Activated CD4-positive, CD25-positive, alpha-beta regulatory T cell (primary cell): ENCODE measurements at places on chromosomes 13 and 19.

GRCh38 chr13:59696271-59696670 is 467.5 kb downstream of the DIAPH3 start:
- DNase-seq: no peak

DNA sequence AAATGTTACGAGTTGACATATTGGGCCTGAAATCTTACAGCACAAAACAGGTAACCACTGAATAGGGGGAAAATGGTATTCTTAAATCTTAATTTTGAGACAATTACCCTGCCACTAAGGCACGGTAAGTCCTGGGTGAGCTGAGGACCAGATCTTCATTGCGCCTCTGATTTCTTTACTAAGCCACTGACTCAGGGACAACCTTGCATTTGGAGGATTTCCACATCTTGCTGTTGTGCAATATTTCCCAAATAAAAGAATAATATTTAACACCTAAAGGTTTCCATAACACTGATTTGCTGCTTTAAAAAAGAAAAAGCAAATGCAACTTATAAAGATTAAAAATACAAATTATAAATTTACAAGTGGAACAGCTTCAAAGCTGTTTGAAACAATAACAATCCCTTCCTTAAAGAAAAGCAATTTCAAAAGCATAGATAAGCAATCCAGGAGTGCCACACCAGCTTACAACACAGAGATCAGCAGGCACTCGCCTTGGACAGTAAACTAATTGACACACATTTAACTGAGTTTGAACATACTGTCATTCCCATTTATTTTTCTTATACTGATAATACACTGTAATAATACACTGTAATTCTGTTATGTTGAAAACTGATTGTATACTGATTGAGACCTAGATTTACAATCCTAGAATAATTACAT is 79.6 kb upstream of the DOCK9 start:
- DNase-seq: no peak

DNA sequence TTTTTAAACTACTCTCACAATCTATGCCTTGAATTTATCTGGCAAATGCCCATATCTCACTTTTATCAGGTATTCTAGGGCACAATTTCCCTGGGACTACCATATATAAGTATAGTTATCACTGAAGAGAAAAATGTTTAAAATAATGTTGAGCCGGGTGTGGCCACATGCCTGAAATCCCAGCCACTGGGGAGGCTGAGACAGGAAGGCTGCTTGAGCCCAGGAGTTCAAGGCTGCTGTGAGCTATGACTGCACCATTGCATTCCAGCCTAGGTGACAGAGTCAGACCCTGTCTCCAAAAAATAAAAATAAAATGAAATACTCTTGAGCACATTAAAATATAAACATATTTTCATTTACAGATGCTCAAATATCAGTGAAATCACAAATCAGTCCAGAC is 4.1 kb downstream of the KATNAL1 start:
- no peak for DNase-seq

DNA sequence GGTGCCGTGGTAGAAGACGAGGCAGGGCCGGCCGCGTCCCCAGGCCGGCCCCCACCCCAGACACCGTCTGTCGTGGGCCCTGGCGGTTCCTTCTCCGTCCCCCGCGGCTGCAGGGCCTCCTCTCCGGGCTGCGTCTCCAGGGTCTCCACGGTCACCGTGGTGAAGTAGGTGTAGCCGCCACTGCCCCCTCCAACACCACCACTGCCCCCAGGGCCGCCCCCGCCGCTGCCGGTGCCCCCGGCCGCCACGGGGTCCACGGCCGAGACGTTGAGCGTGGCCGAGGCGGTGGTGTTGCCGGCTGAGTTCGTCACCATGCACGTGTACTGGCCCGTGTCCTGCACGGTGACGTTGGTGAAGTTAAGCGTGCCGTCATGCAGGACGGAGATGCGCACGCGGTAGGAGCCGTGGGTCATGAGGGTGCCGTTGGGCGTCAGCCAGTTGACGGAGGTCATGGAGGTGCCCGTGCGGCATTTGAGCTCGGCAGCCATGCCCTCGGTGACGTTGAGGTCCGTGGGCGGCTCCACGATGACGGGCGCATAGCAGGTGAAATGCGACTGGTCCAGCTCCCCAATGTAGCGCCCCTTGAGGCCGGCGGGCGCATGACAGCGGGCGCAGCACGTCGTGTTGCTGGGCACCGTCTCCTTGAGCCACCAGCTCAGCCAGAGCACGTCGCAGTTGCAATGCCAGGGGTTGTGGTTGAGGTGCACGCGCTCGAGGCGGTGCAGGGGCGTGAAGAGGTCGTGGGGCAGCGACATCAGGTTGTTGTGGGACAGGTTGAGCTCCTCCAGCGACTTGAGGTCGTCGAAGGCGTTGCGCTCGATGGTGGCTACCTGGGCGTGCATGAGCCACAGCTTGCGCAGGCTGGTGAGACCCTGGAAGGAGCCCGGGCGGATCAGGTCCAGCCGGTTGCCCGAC is 4.6 kb upstream of the ASPDH start:
- DNase-seq: no peak

GRCh38 chr19:50724522-50725217 is 1.5 kb downstream of the CLEC11A start:
- DNase-seq: peak; percentile 53

GRCh38 chr13:112725346-112726015 is 35.6 kb downstream of the ATP11A start:
- DNase-seq: no peak

- DNase-seq: peak; percentile 14
Measured at GRCh38 chr19:12833738-12834565, 427 bp downstream of the RTBDN start.
